ENCODE measurements at places on chromosomes 7 and 10. TPM values are rescaled to one million over a fixed set of nuclear protein-coding genes. Genes with fewer than 3 reads are reported as not detected.

The HYAL4 gene
- total RNA-seq, result not detected

The CPN1 gene
- not detected for total RNA-seq

The PRRT4 gene
- total RNA-seq, result 1.2 TPM

The ASB13 gene
- 38.3 TPM for total RNA-seq

The ARHGEF35 gene
- 1.1 TPM for total RNA-seq

DNA sequence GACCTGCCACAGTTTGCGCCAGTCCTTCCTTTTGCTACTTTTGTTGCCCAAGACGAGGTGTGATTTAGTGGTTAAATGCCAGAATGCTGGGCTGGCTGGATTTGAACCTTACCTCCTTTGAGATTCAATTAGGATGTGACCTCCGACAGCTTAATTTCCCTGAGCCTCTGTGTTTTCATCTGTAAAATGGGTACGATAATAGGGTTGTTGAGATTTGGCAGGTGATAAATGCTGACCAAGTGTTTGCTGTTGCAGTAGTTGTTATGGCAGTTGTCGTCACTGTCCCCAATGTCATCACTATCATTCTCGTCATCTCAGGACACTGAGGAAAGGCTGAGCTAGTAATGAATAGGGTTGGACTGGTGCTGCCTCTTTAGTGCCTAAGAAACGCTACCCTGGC lies 61.1 kb downstream of the GRK5 start:
- no peak for DNase-seq

DNA sequence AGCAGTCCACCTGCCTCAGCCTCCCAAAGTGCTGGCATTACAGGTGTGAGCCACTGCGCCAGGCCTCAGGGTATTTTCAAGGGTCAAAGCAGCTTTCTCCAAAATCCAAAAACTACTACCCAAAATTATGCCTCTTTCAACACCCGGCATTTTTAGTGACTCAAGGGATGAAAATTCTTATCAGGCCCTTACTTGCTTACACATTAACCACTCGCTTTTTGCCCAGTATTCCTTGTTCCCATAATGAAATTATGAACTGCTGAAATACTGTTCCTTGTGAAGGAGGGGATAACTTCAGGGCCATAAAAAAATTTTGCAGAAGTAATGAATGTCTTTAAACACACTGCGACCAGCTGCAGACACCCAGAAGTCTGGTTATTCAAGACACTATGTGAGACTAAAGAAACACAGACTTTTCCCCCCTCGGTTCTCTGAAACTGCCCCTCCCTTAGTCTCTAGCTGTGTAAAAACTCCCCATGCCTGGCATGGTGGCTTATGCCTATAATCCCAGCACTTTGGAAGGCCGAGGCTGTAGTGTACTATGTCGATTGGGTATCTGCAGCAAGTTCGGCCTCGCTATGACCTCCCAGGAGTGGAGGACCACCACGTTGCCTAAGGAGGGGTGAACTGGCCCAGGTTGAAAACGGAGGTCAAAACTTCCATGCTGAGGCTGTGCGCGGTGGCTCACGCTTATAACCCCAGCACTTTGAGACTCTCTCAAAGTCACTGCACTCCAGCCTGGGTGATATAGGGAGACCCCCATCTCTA lies 12.0 kb downstream of the FXYD4 start:
- DNase-seq, result no peak

DNA sequence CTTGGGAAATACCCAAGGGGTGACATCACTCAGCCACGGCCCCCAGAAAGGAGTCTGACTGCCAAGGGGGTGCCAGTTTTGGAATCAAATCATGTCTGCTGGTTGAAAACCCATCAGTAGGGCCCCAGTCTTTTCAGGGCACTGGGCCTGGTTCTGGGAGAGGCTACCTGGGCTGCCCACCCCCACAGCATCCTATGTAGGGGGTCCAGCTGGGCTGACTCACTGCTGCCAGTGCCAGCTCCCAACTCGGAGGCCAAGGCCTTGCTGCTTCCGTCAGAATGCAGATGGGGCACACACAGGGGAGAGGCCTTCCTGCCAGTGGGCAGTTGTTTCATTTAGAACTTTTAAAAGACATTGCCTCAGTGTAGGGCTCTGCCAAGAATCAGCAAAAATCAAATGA lies 39.5 kb upstream of the DMBT1 start:
- DNase-seq, result no peak

- no peak for DNase-seq
Observed at GRCh38 chr10:68800211-68800610, 27.1 kb upstream of the STOX1 start.

GRCh38 chr10:132394936-132395703 lies 1.9 kb upstream of the PWWP2B start:
- peak; percentile 34 for DNase-seq

DNA sequence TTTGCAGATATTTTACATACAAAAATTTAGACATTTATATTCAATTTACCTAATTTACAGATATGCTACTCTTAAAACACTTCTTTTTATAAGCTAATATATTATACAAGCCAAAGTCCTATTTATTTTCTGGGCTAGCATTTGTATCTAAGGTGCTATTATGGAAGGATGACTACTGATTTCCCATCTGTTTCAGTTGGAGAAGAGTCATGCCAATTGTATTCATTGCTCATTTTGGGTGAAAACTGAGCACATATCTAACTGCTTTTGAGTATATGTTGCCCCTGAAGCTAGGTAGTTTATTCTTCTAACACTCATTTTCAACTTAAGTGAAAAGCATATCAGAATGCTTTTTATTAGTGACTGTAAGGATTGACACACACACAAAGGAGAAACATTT lies 172.9 kb downstream of the CDK14 start:
- DNase-seq, result no peak

DNA sequence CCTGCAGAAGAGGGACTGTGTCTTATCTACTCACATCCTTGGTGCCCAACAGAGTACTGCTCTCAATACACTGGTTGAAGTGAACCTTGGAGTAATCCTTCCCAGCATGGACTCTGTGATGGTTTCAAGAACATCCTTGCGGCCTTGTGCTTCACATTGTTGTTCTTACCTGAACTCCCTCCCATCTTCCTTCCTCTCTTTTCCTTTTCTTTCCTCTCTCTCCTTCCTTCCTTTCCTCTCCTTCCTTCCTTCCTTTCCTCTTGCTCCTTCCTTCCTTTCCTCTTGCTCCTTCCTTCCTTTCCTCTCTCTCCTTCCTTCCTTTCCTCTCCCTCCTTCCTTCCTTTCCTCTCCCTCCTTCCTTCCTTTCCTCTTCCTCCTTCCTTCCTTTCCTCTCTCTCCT lies 26.3 kb downstream of the LAMB1 start:
- no peak for DNase-seq

- no peak for DNase-seq
Observed at GRCh38 chr7:37552030-37552429, 103.4 kb upstream of the ELMO1 start.

DNA sequence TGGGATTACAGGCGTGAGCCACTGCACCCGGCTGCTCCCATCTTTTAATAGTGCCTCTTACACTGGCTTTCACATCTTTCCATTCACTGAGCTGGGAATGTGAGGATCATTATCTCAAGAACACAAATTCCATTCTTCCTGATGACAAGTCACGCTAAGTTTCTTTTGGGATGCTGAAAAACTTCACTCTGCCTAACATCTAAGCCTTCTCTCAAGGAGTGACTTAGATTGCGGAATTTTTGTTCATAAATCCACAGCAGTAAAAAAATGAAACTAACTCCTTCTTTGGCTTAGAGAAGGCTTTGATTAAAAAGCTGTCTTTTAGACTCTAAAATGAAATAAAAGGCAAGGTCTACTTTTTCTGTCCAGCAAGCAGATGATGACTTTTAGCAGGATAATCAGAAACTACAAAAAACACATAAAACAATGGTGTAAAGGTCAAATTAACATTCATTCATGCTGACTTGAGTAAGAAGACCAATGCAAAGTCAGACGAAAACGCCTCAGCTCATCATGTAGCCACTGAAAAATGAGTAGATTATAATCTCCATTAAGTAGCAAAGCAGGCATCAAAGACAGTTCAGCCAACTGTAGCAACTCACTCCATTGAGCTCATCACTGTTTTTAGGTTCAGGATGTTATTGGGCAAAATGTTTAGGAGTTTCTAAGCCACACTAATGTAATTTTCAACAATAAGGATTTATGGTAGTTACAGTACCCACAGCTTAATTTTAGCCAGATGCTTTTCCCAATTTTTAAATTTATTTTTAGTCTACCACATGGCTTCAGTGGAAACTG lies 178.8 kb downstream of the ELMO1 start:
- DNase-seq, result no peak

DNA sequence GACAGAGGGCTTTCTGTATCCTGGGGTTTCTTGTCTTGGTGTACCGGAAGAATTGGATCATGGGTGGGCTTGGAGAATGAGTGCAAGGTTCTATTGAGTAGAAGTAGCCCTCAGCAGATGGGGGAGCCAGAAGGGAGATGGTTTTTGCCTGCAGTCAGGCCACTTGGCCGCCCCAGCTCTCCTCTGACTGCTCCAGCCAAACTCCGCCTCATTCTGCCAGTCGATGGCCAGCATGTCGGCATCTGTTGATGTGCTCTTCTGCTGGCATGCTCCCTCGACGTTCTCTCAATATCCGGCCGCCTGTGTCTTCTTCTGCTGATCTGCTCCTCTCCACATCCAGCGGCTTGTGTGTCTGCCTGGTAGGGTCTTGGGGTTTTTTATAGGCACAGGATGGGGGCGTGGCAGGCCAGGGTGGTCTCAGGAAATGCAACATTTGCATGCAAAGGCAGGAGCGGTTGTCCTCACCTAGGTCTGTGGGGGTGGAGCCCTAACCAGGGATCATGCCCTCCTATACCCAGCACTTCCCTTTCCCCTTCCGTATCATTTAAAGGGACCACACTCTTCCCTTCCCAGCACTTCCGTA lies 40.2 kb upstream of the TNS3 start:
- DNase-seq, result no peak

DNA sequence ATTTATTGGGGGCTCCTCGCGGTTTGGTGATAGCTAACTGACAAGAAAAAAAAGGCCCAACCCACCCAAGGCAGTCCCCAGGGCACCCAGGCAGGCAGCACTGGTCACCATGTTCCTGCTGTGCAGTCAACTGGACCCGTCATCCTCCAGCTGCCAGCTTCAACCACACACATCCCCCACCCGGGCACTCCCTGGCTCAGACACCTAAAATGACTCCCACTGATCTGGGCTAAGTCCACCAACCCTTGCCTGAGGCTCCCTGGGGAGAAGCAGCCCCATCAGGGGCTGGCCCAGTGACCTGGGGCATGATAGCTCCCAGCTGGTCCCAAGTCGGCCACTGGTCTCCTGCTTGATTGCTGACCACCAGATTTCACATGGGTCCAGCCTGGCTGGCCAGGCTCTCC lies 161.8 kb downstream of the NRF1 start:
- DNase-seq, result no peak

GRCh38 chr10:70176441-70176840 lies 6.1 kb upstream of the SAR1A start:
- no peak for DNase-seq

DNA sequence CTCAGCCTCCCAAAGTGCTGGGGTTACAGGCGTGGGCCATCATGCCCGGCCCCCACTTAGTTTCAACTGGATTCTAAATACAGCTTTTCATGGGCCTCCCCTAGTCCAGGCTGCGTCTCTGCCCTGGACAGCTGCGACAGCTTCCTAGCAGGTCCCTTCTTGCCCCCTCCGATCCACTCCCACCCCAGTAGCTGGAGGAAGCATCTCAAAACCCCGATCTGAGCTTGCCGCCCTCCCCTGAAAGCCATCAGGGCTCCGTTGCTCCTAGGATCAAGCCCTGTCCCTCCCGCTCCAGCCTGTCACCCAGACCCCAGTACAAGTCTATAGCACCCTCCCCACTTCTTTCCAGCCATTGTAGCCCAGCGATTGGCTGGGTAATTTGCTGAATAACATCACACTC lies 64.5 kb downstream of the VWA2 start:
- DNase-seq, result no peak

DNA sequence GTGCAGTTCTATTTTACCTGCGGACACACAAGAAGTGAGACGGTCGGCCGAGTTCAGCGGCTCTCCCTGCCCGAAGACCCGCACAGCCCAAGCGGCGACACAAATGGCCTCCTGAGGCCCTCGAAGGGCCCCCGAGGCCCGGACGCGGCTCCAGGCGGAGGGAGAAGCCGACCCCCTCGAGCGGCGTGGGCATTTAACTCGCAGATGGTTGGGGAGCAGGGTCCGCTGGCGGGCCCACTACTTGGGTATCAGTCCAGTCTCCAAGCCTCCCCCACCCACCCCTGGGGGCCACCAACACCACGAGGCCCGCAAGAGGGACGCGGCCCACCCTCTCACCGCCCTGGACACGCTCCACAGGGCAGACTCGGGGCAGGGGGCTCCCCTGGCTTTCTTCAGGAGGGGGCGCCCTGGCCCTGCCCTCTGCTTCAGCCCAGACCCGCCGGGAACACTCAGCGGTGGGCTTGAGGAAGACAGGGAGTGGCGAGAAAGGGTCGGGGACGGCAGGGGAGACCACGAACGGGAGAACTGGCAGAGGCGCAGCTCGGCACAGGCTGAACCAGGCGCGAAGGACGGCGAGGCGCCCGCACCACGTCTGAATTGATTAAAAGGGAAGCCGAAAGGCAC lies 1.7 kb downstream of the IGF2BP3 start:
- no peak for DNase-seq

GRCh38 chr10:8035641-8036470 lies 18.6 kb upstream of the GATA3 start:
- no peak for DNase-seq

DNA sequence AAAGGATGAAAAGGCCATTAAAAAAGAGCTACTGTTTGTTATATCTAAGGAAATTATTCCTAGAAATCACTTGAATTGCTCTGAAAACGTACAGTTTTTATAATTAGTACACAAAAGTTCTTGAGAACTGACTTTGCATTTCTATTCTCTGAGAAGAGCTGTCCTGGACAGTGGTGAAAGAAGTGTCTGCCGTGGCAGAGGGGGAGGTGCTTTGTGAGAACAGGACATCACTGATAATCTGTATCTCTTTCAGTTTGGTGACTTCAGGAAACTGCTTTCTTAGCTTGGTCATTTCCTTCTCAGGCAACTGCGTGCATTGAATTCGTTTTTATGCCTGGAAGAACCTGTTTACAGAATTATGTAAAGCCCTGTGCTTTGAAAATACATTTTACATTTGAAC lies 52.1 kb downstream of the POLL start:
- DNase-seq, result no peak

DNA sequence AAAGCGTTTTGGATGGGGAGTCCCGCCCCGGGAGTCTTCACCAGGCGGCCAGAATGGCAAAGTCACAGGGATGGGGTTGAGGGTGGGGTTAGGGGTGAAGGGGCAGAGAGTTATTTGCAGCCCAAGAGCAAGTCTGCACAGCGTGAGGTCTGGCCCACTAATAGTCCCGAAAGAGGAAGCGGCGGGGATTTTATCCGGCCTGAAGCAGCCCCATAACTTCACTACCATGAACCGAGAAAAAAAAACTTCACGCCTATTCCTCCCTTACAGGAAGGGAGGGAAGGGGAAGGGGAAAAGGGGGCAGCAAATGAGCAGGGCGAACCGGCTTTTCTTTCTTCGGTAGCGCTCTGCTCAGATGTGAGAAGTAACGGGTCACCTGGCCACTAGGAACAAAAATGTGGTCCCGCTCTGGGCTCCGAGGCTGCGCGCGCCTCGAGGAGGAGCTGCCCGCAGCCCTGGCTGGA lies 712 bp downstream of the ITPRIP start:
- peak; percentile 73 for DNase-seq
